T-helper 1 cell (primary cell): ENCODE measurements at places on chromosomes 11 and 22.
A peak's percentile ranks its signal among the peaks of the same experiment; 100 is the strongest.

GRCh38 chr11:75450236-75450635 lies 17.2 kb upstream of the KLHL35 start:
- DNase-seq: no peak

DNA sequence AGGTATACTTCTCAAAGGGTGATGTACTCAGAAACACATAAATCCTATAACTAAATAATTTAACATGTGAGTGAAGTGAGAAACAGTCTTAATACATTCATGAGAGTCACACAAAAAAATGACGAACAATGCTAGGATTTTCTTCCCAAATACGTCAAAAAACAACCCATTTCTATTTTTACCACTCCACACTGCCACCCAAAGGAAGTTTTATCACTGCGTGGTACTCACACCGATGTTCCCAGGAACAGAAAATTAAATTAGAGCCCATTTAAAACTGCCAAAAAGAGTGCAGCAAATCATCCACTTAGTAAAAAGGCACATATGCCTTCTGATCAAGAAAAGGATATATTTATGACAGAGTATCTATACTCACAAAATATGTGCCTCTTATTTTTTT lies 710.9 kb upstream of the FAT3 start:
- DNase-seq: no peak

GRCh38 chr11:6327806-6328205 lies 7.5 kb upstream of the CAVIN3 start:
- DNase-seq: no peak

DNA sequence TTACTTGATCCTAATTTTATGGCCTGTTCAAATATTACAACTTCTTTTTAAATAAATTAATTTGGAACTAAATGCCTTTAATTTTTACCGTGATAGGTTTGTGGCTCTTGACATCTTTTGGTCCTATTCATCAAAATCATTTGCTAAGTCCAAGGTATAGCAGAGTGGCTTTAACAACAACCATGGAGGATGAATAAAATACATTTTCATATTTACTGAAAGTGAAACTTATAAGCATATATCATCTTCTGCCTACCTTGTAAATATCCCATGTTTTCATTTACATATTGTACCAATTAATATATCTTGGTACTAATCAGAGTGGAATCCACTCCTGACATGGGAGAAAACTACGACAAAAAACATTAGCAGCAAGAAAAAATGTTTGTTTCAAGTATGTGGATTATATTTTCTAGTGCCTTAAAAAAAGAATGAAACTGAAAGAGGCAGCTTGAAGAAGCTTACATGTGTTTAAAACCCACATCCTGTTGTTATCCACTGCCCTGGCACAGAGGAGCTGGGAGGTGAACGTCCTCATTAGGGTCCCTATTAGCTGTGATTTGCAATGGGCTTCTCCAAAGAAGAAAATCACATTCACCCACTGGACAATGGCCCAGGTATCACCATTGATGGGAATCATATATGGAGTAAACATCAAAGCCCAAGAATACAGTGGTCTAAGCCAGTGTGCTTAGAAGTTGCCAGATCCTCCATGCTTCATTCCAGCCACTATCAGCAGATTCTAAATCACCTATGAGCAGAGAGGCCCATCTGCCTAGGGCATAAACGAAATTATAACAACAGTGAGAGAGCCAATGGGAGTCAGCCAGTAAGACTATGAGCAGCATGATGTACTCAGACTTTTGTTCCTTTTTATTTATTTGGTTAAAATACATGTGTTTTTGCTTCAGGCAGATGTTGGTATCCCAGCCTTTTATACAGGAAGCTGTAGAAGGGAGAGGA lies 84.7 kb downstream of the MAML2 start:
- DNase-seq: peak; percentile 79

DNA sequence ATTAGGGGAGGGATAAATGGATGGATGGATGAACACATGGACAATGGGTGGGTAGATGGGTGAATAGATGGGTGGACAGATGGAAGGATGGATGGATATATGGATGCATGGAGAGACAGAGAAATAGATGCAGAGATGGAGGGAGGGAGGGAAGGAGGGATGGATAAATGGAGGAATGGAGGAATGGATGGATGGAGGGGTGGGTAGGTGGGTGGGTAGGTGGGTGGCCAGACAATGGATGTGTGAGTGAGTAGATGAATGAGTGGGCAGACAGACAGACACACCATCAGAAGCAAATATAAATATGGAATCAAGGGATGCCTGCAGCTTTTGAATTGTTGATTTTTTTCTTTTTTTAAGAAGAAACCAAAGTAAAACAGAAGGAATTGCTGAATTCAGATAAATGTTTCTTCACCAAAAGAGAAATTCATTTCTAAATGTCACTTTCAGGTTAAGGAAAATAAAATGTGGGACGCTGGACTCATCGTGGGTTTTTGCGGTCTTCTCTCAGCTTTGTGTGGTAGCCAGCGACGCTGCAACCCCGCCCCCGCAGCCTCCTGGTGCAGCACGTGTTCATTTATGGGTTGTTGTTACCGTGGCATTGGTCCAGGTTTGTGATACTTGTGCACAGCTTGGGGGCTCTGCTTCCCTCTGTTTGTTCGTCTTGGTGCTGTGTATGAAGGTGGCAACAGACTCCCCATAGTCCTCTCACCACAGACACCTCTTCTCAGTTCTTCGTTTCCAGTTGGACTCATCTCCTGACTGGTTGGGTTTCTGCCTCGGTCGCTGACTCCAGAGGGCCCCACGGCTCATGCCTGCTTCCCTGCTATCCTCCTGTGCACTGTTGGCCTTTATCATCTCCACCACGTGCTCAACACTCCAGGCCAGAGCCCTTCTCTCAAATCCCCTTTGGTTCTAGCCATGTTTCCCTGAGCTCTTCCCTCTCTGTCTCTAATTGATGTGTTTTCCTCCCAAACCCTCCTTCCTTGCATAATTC lies 76.4 kb downstream of the CDKN1C start:
- DNase-seq: no peak

GRCh38 chr11:75925785-75926164 lies 110.8 kb downstream of the UVRAG start:
- DNase-seq: no peak

DNA sequence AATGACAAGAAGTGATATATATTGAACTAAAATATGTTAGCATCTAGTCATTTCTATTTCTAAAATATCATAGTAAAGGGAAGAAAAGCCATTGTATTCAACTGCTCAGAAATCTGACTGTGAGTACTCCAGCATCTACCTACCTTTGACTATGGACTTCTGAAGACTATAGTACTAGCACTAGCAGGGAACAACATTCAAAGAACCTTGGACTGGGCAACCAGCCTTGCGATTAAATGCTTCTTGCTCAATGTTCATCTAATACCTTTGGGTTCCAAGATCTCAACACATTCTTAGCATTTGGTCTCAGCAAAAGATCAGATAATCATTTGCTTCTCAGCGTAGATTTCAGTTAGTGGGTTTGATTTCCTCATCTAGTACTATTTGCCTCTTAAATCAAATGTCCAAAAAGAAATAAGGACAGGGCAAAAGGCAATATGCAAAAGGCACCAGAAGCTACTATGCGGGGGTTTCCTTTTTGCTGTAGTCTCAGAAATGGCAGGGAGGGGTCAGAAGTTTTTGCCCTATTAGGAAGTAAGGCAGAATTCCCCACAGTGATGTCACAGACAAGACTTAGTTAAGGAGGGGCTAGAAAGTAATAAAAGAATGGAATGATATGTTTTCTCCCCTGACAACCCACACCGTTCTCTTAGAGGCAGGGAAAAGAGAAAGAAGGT lies 80.6 kb downstream of the GAB2 start:
- no peak for DNase-seq

GRCh38 chr11:34299284-34299972 lies 58.4 kb downstream of the ABTB2 start:
- no peak for DNase-seq

GRCh38 chr11:108859510-108859909 lies 194.6 kb downstream of the DDX10 start:
- DNase-seq: no peak

DNA sequence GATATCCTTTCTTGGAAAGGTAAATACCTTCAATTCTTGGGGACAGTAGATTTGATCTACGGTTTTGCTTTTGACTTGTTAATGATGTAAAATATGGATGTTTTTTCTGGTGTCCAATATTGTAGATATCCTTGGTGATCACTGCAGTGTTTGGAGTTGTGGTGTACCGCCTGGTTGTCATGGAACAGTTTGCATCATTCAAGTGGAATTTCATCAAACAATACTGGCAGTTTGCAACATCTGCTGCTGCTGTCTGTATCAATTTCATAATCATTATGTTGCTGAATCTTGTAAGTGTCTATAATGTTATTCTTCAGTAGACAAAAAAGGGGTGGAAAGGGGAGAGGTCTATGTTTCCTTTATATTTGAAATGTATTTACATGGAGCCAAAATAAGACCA lies 27.4 kb upstream of the MUC15 start:
- DNase-seq: no peak

- no peak for DNase-seq
These were observed 16.4 kb upstream of the FCHSD2 start for GRCh38 chr11:73158356-73159051.
